AG09319 (cell line): ENCODE measurements at places on chromosomes 4 and X.

DNA sequence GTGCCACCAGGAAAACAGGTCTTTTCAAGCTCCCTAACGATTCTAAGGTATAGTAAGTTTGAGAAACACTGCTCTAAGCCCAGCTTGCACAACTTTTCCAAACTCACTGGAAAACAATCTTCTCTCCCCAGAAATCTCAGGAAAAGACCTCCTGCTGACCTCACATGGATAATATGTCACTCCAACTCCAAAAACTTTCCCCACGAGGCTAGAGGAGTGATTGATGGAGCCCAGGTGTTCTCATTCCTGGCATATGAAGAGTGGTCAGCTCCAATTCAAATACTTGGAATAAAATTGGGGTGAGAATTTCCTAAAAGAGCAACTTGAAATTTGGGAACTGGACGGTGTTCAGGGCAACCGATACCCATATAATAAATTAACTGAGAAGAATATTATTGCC, 299.9 kb downstream of the PPP4R3C start:
- no peak for DNase-seq

DNA sequence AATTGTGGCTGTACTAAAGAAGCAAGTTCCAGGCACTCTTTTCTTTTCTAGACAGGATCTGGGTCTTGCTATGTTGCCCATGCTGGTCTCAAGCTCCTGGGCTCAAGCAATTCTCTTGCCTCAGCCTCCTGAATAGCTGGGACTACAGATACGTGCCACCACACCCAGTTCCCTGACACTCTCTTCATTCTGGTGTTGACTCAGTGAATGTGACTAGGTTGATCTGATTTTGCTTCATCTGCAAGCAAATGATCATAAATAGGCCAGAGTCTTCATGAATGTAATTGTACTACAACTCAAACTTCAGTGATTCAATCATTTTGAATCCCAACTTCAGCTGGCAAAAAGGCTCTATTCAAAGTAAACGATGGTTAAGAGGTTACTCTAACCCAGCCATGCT, 78.5 kb downstream of the APBB2 start:
- DNase-seq, result no peak

GRCh38 chr4:163663454-163664225, 169.2 kb downstream of the TMA16 start:
- no peak for DNase-seq

DNA sequence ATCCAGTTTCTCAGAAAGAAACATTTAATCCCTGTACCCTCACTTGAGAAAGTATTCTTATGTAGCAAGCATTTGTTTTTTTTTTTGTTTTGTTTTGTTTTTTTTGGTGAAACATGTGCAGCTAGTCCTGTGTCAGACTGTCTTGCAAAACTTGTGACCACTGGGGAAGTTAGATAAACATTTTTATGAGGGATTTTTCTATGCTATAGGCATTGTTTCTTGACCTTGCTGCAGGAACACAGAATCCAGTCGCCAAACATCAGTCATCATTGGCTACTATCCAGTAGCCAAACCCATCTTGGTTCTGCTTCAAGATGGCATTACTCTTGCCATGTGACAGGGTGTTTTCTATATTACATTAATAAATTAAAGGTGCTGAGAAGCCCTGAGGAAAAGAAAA, 7.7 kb upstream of the MAPK10 start:
- no peak for DNase-seq

GRCh38 chrX:24229976-24230375, 80.4 kb downstream of the ZFX start:
- DNase-seq, result no peak

DNA sequence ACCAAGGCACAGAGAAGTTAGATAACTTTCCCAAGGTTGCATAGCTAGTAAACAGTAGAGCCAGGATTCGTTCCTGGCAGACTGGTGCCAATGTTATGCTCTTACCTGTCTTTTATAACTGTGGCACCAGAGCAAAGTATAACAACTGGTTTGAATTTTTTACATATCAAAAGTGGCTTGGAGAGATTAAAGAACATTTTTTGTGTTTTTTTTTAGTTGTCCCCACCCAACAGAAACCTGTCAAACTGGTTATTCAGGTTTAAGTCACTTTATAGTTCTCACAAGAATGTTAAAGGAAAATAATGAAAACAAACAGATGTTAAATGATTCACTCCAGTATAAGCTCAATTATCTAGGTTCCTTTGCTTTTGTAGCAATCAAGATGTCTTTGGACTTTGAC, 15.6 kb upstream of the FAM47E start:
- DNase-seq, result no peak

DNA sequence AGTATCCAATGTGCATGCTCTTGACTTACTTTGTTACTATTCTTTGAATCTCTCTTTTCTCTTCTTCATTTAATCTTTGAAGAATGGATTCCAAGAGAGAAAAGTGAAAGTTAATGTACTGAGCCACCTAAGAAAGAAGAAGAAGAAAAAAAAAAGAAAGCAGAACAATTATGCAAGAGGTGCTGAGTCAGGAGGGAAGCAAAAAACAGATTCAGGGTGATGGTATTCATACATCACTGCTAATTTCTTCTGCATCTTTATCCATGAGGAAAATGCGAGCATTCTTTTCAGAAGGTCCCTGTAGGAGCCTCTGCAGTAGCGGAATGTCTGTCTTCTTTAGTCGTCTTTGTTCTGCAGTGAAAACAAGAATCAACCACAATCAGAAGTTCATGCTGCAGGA, 43.9 kb downstream of the RASSF6 start:
- no peak for DNase-seq

GRCh38 chrX:40471965-40472648, 108.7 kb upstream of the ATP6AP2 start:
- DNase-seq, result peak; percentile 25

GRCh38 chr4:124199185-124199584, 513.3 kb downstream of the ANKRD50 start:
- DNase-seq, result no peak

- DNase-seq, result no peak
Observed at GRCh38 chr4:142959173-142959572, 113.1 kb upstream of the INPP4B start.

DNA sequence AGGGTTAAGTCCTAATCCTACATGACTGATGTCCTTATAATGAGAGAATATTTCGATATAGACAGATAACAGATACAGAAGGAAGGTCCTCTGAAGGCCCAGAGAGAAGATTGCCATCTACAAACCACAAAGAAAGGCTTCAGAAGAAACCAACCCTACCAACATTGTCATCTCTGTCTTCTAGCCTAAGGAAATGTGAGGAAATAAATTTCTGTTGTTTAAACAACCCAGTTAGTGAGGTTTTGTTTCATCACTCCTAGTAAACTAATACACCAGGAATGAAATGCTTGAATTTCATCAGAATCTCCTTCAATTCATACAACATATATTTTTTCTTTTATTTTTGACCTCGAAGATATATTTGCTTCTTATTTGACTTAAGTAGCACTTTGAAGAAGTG, 1527.8 kb downstream of the STIM2 start:
- no peak for DNase-seq

- DNase-seq, result no peak
Observed at GRCh38 chr4:55993994-55994663, 45.4 kb downstream of the CEP135 start.

DNA sequence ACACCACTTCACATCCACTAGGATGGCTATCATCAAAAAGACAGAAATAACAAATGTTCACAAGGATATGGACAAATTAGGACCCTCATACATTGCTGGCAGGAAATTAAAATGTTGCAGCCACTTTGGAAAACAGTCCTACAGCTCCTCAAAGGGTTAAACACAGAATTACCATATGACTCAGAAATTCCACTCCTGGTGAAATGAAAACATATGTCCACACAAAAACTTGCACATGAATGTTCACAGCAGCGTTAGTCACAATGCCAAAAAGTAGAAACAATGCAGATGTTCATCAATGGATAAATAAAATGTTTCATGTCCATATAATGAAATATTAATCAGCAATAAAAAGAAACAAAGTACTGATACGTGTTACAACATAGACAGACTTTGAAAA, 15.1 kb downstream of the S100G start:
- no peak for DNase-seq

- no peak for DNase-seq
Observed at GRCh38 chr4:58809366-58809765, 1699.2 kb upstream of the IGFBP7 start.

GRCh38 chr4:15130441-15130840, 128.2 kb downstream of the CPEB2 start:
- DNase-seq, result no peak

GRCh38 chr4:13108096-13108495, 376.0 kb downstream of the RAB28 start:
- DNase-seq, result no peak

DNA sequence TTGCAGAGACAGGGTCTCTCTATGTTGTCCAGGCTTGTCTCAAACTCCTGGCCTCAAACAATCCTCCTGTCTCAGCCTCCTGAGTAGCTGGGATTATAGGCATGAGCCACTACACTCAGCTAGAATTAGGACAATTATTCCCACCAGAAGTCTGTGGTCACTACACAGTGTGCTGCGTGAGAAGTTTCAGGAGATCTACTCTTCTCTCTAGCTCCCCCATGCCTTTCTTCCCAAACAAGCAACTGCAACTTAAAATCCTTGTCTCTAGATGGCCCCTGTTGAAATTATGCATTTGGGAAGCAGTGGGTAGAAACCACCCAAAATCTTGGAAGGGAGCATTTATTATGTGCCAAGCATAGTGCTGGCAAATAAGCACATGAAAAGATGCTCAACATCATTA, 21.1 kb upstream of the MAP7D3 start:
- no peak for DNase-seq

DNA sequence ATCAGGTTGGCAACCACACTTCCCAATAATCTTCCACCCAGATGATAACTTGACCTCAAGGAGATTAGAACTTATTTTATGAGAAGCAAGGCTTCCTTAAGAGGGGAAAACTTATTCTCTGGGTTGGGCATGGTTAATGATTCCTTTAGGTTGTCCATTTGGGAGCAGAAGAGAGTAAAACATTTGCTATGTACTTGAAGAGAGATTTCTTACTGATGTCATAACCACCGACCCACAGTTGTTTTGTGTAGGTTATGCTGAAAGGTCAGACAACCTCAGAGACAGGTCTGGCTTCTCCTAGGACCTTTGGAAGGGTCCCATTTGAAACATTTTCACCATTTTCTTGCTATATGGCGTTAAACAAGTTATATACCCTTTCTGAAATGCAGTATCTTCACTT, 56.1 kb downstream of the FAM114A1 start:
- no peak for DNase-seq

DNA sequence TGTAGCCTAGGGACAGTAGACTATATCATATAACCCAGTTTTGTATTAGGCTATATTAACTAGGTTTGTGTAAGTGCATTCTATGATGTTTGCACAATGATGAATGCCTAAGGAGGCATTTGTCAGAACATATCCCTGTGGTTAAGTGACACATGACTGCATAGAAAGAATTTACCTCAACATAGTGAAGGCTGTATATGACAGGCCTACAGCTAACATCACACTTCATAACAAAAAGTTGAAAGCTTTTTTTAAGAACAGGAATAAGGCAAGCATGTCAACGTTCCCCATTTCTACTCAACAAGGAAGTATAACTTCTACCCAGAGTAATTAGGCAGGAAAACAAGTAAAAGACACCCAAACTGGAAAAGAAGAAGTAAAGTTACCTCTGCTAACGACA, 165.9 kb upstream of the NDST4 start:
- DNase-seq, result no peak

- peak; percentile 16 for DNase-seq
Observed at GRCh38 chr4:78512357-78512920, 39.1 kb upstream of the ANXA3 start.

DNA sequence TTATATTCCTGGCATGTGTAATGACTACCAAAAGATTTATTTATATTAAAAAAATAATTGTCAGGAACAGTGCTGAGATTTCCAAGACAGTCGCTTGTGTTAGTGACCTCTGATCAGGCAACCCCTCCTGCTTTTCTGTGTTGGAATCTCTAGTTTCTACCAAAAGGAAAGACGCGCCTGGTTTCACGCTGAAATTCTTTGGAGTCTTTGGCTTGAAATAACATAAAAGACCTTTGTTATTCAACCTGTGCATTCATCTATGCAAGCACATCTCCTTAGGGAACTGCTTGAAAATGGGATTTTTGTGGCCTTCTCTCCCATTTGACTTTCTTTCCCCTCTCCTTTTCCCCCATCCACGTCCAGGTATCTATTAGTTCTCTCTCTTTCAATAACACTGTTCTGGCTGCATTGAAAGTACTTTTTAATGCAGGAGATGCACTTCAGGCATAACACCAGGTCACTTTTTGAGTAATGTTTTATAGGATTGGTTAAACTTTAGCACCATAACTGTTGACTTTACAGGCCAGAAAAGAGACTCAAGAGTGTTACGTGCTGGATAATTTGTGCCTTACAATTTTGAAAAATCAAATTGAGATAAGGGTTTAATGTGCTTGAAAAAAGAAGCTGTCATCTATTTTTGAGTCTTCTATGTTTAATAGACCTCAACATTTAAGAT, 172.7 kb downstream of the GPAT3 start:
- DNase-seq, result no peak

- no peak for DNase-seq
Observed at GRCh38 chrX:40156470-40157227, 58.9 kb upstream of the BCOR start.

DNA sequence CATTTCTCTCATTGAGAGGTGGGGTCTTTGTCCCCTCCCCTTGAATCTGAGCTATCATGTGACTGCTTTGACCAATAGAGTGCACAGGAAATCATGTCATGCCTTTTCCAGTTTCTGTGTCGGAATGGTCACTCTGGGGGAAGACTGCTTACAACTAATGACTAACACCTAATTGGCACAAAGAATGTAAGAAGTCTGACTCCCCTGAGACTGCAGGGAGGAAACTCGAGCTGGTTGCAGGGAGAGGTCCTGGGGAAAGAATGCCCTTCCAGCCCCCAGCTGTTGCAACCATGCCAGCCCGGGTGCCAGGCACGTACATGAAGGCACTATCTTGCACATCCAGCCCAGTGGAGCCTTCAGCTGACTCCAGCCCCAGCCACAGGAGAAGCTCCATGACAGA, 254.2 kb downstream of the DHX15 start:
- no peak for DNase-seq

DNA sequence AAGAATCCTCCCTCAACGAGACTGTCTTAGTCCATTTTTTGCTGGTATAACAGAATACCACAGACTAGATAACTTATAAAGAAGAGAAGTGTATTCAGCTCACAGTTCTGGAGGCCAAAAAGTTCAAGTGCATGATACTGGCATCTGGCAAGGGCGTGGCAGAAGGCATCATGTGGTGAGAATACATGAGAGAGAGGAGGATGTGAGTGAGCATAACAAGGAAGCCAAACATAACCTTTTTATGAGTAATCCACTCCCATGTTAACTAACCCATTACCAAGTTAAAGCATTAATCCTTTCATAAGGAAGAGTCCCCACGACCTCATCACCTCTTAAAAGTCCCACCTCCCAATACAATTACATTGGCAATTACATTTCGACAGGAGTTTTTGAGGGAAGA, 504.6 kb downstream of the IQCM start:
- no peak for DNase-seq

GRCh38 chrX:49117581-49117980, 6.0 kb downstream of the GPKOW start:
- no peak for DNase-seq

GRCh38 chr4:75235359-75235951, 278.7 kb downstream of the RCHY1 start:
- DNase-seq, result no peak

GRCh38 chr4:10740251-10740650, 55.7 kb upstream of the CLNK start:
- no peak for DNase-seq

- no peak for DNase-seq
Observed at GRCh38 chr4:59127743-59128142, 2017.6 kb upstream of the IGFBP7 start.

- DNase-seq, result peak; percentile 24
Observed at GRCh38 chr4:98341309-98341708, 80.1 kb downstream of the RAP1GDS1 start.
